ENCODE measurements at places on chromosomes 16 and 17. TPM values are rescaled to one million over a fixed set of nuclear protein-coding genes. Genes with fewer than 3 reads are reported as not detected.

The TAOK2 gene
- polyA plus RNA-seq: 7.6 TPM

The CFAP119 gene
- 0.63 TPM for polyA plus RNA-seq

The SAMD14 gene
- polyA plus RNA-seq: 0.15 TPM

The KRT36 gene
- not detected for polyA plus RNA-seq

The TMEM208 gene
- polyA plus RNA-seq: 64.2 TPM

The MPV17L gene
- polyA plus RNA-seq: 0.04 TPM

The ALDH3A1 gene
- polyA plus RNA-seq: not detected

The DNAJC7 gene
- 82.3 TPM for polyA plus RNA-seq

The CDK5RAP3 gene
- 80.0 TPM for polyA plus RNA-seq
